ENCODE measurements at places on chromosomes 7 and 10. TPM values are rescaled to one million over a fixed set of nuclear protein-coding genes. Genes with fewer than 3 reads are reported as not detected.

Gene CTTNBP2
- total RNA-seq: 0.18 TPM

Gene ANKRD7
- 2.6 TPM for total RNA-seq

Gene STEAP4
- total RNA-seq: under 0.01 TPM

Gene SORCS3
- total RNA-seq: not detected

Gene LRCH4
- total RNA-seq: 39.8 TPM

Gene SFTPA1
- not detected for total RNA-seq

Gene UCMA
- not detected for total RNA-seq

Gene SH2D4B
- not detected for total RNA-seq

Gene EEPD1
- 1.2 TPM for total RNA-seq

Gene TIAL1
- total RNA-seq: 38.3 TPM

Gene GPR15LG
- not detected for total RNA-seq

Gene PHKG1
- total RNA-seq: not detected

Gene HEPACAM2
- not detected for total RNA-seq

Gene RBM28
- 14.4 TPM for total RNA-seq

Gene IFIT1B
- total RNA-seq: not detected

Gene DNMBP
- total RNA-seq: 20.4 TPM

Gene IL2RA
- not detected for total RNA-seq

Gene MYH16
- not detected for total RNA-seq

Gene C10orf53
- not detected for total RNA-seq

All from myometrial cell (primary cell).